ENCODE measurements at places on chromosomes 11 and 22.

GRCh38 chr22:24285245-24285644, 14.6 kb downstream of the SPECC1L start:
- ATAC-seq, result no peak

DNA sequence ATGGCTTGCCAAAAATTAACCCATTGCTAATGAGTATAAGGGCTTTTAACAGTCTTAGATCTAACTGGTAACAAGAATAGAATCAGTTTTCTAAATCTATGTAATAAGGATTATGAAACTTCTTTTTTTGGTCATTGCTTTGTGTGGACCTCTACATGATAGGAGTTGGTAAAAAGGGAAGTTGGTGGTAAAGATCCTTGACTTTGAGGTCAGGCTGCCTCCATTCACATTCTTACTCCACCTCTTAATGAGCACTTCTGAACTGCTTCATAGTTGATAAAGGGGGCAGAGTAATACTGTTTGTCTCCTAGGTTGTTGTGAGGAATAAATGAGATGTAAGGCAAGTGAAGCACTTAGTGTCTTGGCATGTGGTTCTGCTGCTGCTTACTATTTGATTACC, 10.6 kb downstream of the EIF3M start:
- ATAC-seq, result no peak

DNA sequence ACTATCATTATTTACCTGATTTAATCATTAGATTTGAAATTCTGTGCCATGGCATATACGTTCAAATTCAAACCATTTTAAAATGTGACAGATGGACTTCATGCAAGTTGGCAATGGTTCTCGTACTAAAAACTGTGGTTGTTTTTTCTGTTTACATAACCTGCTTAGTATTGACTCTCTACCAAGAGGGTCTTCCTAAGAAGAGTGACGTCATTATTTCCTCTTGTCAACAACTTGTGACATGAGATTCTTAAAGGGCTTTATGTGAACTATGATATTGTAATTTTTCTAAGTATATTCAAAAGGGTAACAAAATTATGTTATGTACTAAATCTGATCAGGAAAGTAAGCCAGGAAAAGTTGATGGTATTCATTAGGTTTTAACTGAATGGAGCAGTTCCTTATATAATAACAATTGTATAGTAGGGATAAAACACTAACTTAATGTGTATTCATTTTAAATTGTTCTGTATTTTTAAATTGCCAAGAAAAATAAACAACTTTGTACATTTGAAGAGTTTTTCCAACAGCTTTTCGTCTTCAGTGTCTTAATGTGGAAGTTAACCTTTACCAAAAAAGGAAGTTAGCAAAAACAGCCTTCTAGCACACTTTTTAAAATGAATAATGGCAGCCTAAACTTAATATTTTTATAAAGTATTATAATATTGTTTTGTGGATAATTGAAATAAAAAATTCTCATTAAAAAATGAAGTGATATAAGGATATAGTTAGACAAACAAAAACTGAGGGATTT, 87.0 kb downstream of the GRK3 start:
- ATAC-seq, result peak; percentile 45

DNA sequence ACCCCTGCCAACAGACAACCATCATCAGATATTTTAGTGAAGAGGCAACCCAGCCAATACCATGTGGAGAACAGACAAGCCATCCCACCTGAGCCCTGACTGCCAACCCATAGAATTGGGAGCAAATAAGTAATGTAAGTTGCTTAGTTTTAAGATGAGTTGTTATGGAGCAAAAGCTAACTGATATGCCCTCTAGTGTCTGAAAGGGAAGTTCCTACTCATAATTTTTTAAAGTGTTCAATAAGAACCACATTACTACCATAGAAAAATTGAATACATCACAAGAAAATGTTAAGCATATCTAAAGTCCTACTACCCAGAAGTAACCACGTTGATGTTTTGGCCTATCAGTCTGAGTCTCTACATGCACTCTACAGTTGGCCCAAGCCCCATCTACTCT, 50.8 kb upstream of the SLC36A4 start:
- ATAC-seq, result no peak

DNA sequence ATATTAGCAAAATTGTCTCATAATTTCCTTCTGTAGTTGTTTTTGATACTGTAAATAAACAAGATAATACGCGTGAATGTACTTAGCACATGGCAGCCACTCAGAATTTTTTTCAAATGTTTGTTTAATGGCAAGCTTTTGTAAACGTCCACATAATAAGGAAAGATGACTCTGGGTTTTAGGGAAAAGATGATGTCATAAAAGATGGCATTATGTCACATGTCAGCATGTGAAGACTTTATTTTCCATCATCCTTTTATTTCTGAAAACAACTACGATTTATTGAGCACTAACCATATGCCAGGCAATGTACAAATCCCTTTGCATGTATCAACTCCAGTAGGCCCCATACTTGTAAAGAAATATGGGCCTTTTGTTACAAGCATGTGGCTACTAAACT, 139.9 kb downstream of the C11orf91 start:
- no peak for ATAC-seq
